CD4-positive, alpha-beta T cell (primary cell): ENCODE measurements at places on chromosomes 7 and 10.

DNA sequence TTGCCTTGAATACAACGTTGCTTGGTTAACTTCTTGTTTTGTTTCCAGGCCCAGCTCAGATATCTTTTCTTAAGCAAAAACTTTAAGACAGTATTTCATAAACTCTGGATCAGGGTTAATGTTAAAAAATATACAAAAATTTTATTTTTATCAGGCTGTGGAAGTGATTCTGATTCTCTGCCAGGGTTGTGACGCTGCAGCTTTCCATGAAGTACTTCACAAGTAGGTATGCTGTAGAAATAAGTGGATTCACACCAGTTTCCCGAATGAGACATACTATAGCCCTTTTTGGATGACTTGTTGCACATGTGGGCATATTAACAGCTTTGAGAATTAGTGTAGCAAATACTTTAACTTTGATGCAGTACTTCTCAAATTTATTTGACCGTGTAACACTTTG, 70.1 kb downstream of the CDK14 start:
- no peak for DNase-seq

GRCh38 chr7:17367502-17367901, 69.0 kb downstream of the AHR start:
- no peak for DNase-seq

GRCh38 chr7:88140947-88141346, 78.9 kb downstream of the SRI start:
- no peak for DNase-seq

DNA sequence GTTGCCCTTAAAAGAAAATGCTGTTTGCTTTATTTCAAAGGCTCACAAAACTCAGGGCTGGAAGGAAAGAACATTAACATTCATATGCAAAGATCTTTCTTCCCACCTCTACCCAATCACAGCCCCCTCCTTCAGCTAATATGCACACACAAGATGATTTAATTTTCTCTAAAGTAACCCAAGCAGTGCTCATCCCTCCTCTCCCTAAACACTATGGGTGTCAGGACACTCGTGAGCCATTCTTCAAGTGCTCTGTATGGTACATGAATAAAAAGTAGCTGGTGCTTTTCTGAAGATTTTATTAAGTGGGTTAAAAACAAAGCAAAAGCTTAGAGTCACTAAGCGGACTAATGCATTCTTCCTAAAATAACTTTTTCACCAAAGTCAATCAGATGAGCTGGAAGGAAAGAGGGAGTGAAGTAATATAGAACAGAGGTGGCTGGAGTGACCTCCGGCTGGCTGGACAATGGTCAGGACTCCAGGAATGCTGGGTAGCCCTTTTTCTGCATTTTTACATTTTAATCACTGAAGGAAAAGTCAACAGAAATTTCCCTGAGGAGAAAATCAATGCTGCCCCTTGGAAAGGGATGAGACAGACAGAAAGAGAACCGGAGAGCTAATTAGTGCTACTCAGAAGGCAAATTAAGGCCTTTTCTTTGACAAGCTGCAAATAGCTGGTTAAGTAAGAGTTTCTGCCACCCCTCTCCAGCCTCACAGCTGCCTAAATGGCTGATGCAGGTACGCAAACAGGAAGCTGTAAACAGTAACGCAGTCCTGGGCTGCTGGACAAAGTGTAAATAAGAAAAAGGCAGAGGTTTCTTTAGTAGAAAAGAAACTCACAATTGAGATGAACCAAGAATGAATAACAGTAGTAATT, 6.6 kb downstream of the DGKI start:
- no peak for DNase-seq

DNA sequence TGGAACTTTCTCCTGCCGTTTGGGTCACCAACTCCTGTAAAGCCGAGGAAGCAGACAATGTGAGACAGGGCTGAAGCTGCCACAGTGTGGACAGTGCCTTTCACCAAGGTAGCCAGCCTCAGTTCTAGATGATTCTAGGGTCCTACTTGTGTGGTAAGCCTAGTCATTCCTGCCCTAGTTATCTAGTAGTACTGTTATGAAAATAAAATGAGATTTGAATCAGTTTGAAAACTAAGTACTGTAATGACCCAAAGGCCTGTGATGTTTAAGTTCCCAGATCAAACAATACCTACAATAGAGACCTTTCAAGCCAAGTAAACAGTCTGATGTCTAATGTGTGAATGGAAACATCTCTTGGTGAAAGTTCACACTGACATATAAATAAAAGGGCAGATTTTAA, 37.1 kb downstream of the POLL start:
- no peak for DNase-seq
